Activated CD4-positive, alpha-beta memory T cell treated with anti-CD3 and anti-CD28 coated beads, Interleukin-2, amount 10 ng/mL, durations not matched to agents 7 days and 5 days (primary cell): ENCODE measurements at places on chromosomes 5 and 9.

DNA sequence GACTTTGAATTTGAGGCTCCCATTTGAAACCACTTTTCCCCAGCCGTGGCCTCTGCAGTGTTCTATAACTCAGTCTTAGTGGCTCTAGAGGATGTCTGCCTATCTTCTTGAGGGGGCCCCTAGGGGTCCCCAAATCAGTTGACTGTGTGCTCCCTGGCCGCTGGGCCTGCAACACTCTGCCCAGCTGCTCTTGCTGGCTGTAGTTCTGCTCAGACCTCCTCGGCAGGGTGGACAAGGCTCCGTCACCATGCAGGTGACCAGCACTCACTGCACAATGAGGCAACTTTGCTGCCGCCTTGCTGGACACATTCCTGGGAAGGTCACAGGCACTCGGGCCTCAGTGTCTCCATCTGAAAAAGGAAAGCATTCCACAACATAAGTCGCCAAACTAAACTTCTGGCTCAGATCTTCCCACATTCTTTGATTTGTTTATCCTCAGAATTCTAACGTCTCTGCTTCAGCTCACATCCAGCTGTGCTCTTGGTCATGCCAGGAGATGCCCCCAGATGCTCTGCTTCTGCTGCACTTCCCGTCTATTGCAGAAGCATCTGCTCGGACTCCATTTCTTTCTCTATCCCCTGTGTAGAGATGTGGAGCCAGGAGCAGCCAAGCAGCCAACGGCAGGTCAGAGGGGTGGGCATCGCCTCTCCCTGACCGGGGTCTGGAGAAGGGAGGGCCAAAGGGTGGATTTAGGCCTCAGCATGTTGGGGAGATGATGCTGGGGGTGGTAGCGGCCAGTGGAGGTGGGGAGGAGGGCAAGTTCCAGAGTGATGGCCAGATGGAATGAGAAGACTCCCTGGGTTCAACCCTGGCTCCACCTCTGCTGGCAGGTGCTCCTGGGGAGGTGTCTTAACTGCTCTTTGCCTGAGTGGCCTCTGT, 133.6 kb downstream of the MVB12B start:
- no peak overlapping the region for H3K4me3 ChIP-seq
- H3K36me3 ChIP-seq: no peaks in the 10 kb centered on the region
- H3K4me1 ChIP-seq: no peaks in the 10 kb centered on the region
- no peak for DNase-seq

DNA sequence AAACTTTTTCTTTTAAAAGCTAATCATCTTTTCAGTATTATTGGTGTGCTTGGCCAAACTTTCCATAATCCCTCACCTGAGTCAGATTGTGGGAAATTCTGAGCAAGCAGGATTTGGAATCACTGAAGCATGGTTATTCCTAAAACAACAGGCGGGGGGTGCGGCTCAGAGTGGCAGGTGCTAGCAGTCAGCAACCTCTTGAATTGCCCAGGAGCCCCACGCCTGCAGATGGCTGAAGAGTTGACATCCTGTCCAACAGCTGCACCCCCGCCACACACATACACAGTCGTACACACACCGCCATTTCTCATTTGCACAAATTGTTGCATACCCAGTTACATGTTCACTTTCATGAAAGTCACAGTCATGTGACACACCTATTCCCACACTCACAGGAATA, 96.6 kb downstream of the LHX2 start:
- H3K36me3 ChIP-seq: no peaks in the 10 kb centered on the region
- no peak overlapping the region for H3K4me3 ChIP-seq
- no peak for DNase-seq
- no peaks in the 10 kb centered on the region for H3K4me1 ChIP-seq
- no peak overlapping the region for H3K27ac ChIP-seq
- peaks cover 3% of the 10 kb centered on the region for H3K27me3 ChIP-seq

DNA sequence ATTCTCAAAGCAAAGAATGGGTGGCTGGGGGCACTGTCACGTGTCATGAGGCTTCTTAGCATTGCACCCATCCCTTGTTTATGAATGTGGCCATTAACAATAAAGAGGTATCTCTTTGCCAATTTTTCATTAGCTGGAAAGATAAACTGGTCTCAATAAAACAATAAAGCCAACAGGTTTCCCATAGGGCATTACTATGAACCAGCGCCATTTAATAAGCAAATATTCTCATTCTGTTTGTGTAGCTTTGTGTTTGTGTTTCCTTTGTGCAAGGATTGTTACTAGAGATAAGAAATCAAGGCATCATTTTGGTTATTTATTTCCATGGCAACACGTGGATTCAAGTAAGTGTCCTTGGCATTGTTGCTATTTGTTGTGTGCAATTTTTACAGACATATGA, 37.6 kb upstream of the CAST start:
- no peak for DNase-seq
- peaks cover 21% of the 10 kb centered on the region for H3K27me3 ChIP-seq
- H3K36me3 ChIP-seq: no peaks in the 10 kb centered on the region
- H3K27ac ChIP-seq: no peak overlapping the region
- peaks cover 8% of the 10 kb centered on the region for H3K4me1 ChIP-seq

- H3K27me3 ChIP-seq: peaks cover 11% of the 10 kb centered on the region
- H3K36me3 ChIP-seq: no peaks in the 10 kb centered on the region
- H3K27ac ChIP-seq: no peak overlapping the region
- H3K4me1 ChIP-seq: no peaks in the 10 kb centered on the region
Observed at GRCh38 chr5:73716284-73716808, 90.3 kb downstream of the ARHGEF28 start.

- no peak overlapping the region for H3K4me3 ChIP-seq
- H3K4me1 ChIP-seq: no peaks in the 10 kb centered on the region
- H3K36me3 ChIP-seq: no peaks in the 10 kb centered on the region
- H3K27ac ChIP-seq: no peak overlapping the region
- DNase-seq: no peak
Observed at GRCh38 chr5:124870070-124870469, 123.6 kb upstream of the ZNF608 start.

GRCh38 chr5:157167214-157167621, 1.2 kb upstream of the GARIN3 start:
- peak; percentile 24 for DNase-seq
- peak overlapping the region; percentile 46 for H3K4me3 ChIP-seq
- H3K36me3 ChIP-seq: peaks cover 10% of the 10 kb centered on the region
- H3K27ac ChIP-seq: peak overlapping the region; percentile 77

DNA sequence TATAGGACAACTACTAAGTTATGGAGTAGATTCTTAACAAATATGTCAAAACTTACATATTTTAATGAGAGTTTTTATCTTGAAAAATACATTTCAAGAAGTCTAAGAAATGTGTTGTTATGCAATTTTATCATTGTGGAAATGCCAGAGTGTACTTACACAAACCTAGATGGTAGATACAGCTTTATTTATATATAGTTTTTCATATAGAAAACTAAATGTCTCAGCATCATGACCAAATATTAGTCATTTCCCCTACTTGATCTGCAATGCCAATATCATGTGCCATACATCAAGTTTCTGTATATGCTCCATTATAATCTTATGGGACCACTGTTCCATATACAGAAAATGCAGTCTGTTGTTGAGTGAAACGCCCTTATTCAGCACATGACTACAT, 28.7 kb downstream of the CAST start:
- H3K27me3 ChIP-seq: no peaks in the 10 kb centered on the region
- no peak overlapping the region for H3K4me3 ChIP-seq
- H3K4me1 ChIP-seq: peaks cover 11% of the 10 kb centered on the region
- H3K36me3 ChIP-seq: peaks cover 15% of the 10 kb centered on the region
- DNase-seq: no peak

GRCh38 chr9:88748566-88749261, 213.7 kb downstream of the NXNL2 start:
- no peak for DNase-seq
- no peaks in the 10 kb centered on the region for H3K4me1 ChIP-seq
- no peak overlapping the region for H3K4me3 ChIP-seq
- H3K27ac ChIP-seq: no peak overlapping the region
- H3K36me3 ChIP-seq: no peaks in the 10 kb centered on the region

- peaks cover 12% of the 10 kb centered on the region for H3K36me3 ChIP-seq
- peaks cover 31% of the 10 kb centered on the region for H3K27me3 ChIP-seq
- no peak for DNase-seq
- H3K27ac ChIP-seq: peak overlapping the region; percentile 69
- H3K4me3 ChIP-seq: no peak overlapping the region
- H3K4me1 ChIP-seq: peaks cover 51% of the 10 kb centered on the region
Observed at GRCh38 chr9:22105005-22105722, 96.1 kb upstream of the CDKN2B start.

GRCh38 chr9:110048976-110049698, 158.8 kb downstream of the C9orf152 start:
- peak overlapping the region; percentile 96 for H3K4me3 ChIP-seq
- peak overlapping the region; percentile 78 for H3K27ac ChIP-seq
- peaks cover 49% of the 10 kb centered on the region for H3K4me1 ChIP-seq

GRCh38 chr5:173568128-173568527, 48.3 kb downstream of the BOD1 start:
- H3K36me3 ChIP-seq: no peaks in the 10 kb centered on the region
- no peaks in the 10 kb centered on the region for H3K4me1 ChIP-seq
- H3K27ac ChIP-seq: no peak overlapping the region
- DNase-seq: no peak

DNA sequence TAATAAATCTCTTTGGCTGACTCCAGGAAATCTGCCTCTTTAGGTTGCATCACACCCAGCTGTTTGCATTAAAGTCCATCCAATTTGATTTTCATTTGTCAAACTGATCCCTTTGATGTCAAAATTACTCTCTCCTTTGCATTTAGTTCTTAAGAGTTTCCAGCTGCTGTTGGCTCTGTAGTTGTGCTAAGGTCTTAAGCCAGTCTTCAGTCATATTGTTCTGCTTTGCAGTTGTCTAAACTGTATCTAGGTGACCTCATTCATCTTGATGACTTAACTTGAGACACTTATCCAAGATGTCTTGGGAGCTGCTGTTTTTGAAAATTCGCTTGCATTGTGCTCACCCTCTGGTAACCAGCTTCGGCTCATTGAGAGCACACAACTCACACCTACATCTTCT, 386.9 kb upstream of the TLE4 start:
- no peaks in the 10 kb centered on the region for H3K36me3 ChIP-seq
- H3K4me3 ChIP-seq: no peak overlapping the region
- no peak for DNase-seq
- H3K4me1 ChIP-seq: no peaks in the 10 kb centered on the region

GRCh38 chr9:106816524-106816923, 46.4 kb upstream of the ZNF462 start:
- no peak overlapping the region for H3K4me3 ChIP-seq
- no peak for DNase-seq
- H3K4me1 ChIP-seq: no peaks in the 10 kb centered on the region
- H3K36me3 ChIP-seq: no peaks in the 10 kb centered on the region

- H3K36me3 ChIP-seq: peaks cover 8% of the 10 kb centered on the region
- H3K27me3 ChIP-seq: no peaks in the 10 kb centered on the region
- H3K4me1 ChIP-seq: peaks cover 14% of the 10 kb centered on the region
- no peak overlapping the region for H3K27ac ChIP-seq
- no peak for DNase-seq
Observed at GRCh38 chr5:35679357-35679756, 61.7 kb downstream of the SPEF2 start.

GRCh38 chr9:81822967-81823366, 105.3 kb upstream of the SPATA31D4 start:
- no peaks in the 10 kb centered on the region for H3K4me1 ChIP-seq
- DNase-seq: no peak
- no peak overlapping the region for H3K4me3 ChIP-seq
- no peaks in the 10 kb centered on the region for H3K27me3 ChIP-seq
